CD8-positive, alpha-beta memory T cell (primary cell): ENCODE measurements at places on chromosomes 2 and 18. TPM values are rescaled to one million over a fixed set of nuclear protein-coding genes. Genes with fewer than 3 reads are reported as not detected.

FBXO41 gene
- 25.6 TPM for total RNA-seq

NT5DC4 gene
- total RNA-seq, result not detected

PDE1A gene
- total RNA-seq, result not detected

IL36A gene
- total RNA-seq, result not detected

SPC25 gene
- 27.7 TPM for total RNA-seq

NGEF gene
- not detected for total RNA-seq

ANKRD30BL gene
- total RNA-seq, result not detected

HSBP1L1 gene
- total RNA-seq, result 4.2 TPM

EGR4 gene
- total RNA-seq, result 0.55 TPM
